SK-N-DZ (cell line): ENCODE measurements at places on chromosomes 16 and 17.

DNA sequence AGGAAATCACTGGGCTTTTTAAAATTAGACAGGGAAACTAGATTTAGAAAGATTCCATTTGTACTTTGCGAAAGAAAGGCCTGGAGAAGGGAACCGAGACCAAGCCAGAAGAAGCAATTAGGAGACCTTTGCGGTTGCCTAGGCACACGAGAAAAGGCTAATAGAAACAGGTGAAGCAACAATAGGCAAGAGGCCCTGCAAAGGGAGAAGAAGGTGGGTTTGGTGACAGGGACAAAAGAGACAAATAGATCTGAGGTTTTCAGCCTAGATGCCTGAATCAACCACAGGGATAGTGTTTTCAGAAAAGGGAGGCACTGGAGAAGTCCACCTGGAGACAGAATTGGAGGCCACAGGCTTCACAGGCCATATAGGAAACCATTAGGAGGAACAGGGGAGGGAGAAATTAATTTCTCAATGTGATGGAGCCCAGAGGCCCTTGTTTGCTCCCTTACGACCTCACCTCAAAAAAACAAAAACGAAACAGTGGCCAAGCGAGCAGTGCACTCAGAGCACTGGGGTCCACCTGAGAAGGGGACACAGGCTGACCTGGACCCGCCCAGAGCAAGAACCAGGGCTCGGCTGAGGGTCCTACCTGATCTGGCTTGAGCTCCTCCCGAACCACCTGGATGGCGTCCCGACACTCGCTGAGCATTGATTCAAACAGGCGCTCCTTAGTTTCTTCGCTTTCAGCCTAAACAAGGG is 22.3 kb downstream of the SRP68 start:
- DNase-seq: no peak

- no peak for DNase-seq
Measured at GRCh38 chr17:71959154-71959553, 161.7 kb upstream of the SOX9 start.

DNA sequence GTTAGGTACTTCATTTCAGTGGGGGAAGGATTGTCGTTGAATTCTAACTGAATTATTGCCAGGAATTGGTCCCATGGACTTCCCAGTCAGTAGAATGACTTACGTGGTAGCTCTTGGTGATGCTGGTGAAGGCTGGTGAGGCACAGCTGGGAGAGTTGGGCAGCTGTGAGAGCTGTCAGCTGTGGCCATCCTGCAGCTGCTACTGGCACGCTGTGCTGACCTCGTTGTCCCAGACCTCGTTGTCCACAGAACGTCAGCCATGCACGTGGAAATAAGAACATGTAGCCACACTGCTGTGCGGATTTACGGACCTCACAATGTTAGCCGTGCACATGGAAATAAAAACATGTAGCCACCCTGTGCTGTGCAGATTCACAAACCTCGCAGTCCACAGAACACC is 102.3 kb downstream of the NPIPB11 start:
- no peak for DNase-seq

DNA sequence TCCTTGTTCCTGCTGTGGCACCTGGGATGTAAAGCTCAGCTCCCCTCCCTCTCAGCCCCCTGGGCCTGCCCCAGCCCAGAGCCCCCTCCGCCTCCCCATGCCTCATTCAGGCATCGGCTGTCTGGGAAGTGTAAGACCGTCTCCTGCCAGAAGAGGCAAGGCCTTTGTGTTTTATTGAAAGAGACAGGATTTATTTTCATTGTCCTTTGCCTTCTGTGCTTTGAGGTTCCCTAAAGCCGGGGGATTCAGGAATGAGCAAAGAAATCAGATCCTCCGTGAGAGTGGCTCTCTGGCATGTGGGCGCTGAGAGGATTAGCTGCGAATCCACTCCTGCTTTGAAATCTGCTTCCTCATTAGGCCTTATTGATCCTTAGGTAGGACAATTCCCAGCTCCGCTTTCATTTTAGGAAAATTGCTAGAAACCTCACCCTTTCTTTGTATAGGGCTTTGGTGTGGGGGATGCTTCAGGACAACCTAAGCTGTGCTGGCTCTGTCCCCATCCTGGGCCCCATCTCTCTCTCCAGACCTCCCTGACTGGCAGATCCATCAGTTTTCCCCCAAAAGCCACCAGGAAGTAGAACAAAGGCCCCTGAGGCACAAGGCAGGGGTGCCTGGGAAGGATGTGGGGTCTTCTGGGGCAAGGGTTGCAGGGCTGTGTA is 211.5 kb upstream of the TNRC6C start:
- DNase-seq: no peak

GRCh38 chr16:70417661-70418060 is 21.2 kb downstream of the ST3GAL2 start:
- DNase-seq: no peak

DNA sequence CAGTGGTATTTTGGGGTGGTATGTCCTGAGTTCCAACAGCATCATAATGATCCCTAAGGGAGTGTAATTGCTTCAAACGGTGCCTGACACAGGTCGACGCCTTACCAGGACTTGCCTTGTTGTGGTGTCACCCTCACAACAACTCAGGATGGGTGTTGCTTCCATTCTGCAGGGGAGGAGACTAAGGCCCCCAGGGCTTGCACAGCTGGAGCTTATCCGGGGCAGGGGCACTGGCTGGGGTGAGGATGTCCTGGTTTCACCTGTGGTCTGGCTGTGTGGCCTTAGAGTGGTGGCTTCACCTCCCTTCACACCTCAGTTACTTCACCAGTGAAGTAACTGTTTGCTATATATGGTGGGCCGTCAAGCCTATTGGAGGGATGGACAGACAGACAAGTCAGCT is 23.3 kb downstream of the LLGL2 start:
- DNase-seq: no peak

DNA sequence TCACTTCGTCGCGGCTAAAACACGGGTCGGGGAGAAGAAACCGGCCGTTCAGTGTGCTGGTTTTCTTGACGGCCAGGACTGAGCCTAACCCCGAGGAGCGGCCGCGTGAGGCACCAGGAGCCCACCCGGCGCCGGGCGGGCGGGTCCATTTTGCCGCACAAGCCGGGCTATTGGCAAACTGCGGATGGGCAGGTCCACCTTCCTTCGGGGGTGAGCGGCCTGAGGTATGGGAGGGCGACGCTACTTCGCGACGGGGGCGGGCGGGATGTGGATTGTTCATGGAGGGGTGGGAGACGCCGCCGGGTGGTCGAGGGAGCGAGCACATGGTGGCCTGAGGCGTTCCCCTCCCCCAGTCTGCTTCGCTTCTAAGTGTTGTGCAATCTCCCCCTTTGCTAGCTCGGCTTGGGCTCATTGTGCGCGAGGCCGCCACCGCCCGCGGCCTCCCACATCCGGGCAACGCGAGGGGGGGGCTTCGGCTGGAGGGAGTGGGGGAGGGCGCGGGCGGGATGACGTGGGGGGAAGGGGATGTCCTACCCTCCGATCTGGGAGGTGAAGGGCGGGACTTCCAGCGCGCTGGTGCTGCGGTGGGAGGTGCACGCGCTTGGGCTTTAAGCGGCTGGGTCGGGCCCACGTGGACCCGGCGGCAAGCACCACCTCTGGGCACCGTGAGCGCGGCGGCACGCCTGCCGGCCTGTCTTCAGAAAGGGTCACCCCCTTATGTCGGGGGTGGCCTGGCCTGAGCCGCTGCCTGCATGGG is 5.9 kb upstream of the CD68 start:
- DNase-seq: peak; percentile 81

GRCh38 chr17:60326702-60327101 is 65.2 kb downstream of the USP32 start:
- no peak for DNase-seq

DNA sequence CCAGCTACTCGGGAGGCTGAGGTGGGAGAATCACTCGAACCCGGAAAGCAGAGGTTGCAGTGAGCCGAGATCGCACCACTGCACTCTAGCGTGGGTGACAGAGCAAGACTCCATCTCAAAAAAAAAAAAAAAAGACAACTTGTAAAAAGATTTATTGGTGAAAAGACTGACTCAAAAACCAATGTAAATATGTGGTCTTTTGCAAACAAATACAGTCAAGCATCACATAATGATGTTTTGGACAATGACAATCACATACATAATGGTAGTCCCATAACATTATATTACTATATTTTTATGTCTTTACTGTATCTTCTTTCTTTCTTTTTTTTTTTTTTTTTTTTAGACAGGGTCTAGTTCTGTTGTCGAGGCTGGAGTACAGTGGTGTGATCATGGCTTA is 8.3 kb downstream of the CRLF3 start:
- no peak for DNase-seq

GRCh38 chr17:57517632-57518456 is 227.3 kb downstream of the CCDC182 start:
- DNase-seq: no peak

DNA sequence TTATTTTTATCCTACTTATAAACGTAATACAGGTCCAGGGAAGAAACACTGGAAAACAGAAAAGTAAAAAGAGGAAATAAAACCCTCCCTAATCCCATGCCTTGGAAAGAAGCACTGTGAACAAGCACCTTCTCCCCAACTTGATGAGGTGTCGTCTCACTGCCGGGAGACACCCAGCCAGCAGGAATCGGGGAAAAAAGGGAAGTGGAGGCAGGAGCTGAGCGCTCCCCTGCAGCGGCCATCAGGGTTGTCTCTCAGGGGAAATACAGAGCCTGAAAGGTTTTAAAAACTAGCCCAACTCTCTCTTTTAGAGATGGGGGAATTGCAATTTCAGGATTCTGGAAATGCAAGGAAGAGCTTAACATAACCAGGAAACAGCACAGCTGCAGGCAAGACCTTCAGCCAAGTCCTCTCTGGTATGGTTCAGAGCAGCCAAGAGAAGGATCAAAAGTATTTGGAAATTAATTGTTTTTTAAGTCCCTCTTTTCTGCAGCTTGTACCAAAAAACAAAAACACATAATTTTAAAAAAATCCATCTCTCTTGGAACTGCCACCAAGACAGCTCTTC is 96.3 kb upstream of the RCVRN start:
- no peak for DNase-seq

DNA sequence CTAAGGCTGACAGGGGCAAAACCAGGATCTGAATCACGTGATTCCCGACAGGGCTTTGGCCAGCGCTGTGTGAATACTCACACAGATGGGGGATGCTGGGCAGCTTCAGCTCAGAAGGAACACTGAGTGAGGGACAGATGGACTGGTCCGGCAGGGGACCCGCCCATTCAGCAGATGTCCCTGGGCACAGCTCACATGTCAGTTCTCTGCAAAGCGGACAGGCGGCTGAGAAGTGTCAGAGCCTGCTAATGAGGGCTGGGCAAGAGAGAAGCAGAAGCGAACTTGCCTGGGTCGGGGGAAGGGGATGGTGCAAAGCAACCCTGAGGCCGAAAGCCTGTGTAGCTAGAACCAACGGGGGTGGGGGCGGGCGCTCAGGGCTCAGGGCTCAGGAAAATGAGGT is 11.9 kb upstream of the GLIS2 start:
- no peak for DNase-seq

DNA sequence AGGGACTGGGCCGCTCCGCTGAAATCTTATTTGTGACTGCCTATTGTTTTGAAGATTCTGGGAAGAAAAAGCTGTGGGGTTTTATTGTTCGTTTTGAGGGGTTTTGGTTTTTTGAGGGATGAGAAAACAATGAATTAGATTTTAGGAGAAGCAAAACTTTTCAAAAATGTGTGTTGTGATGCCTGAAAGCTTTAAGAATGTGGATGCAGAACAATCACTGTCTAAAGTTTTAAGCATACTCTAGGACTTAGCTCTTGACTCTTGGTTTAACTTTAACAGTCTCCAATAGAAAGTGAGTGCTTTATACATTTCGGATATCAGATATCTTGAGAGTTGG is 899 bp downstream of the CFAP52 start:
- DNase-seq: no peak

DNA sequence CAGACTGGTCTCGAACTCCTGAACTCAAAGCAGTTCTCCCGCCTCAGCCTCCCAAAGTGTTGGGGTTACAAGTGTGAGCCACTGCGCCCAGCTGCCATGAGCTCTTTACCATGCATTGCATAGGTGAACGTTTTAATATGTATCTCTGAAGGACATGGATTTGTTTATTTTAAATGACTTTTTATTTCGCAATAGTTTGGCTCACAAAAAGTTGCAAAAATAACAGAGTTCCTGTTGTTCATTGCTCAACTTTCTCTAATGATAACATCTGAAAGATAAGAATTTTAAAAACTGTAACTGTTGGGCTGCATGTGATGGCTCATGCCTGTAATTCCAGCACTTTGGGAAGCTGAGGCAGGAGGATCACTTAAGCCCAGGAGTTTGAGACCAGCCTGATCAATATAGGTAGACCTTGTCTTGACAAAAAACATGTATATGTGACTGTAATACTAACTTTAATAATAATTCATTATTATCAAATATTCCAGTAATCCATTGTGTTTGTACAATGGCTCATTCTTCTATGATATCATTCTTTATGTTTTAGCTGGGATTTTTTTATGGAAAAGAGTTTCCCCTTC is 80.1 kb downstream of the ABCC1 start:
- no peak for DNase-seq

DNA sequence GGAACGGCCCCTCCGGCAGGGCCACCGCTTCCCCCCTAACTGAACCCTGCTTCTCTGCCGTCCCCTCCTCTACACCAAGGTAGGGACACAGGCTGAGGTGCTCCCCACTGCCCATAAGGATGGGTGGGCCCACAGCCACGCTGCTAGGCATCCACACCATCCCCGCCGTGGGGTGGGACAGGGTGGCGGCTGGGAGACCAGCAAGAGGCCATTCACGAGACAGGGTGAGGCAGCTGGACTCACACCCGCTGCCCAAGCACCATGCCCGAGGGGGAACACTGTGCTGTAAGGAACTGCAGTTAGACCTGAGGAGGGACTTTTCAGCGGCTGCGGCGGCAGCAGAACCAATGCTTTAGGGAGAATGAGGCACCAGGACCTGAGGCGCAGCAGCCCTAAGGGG is 47.5 kb upstream of the RRN3 start:
- DNase-seq: no peak

DNA sequence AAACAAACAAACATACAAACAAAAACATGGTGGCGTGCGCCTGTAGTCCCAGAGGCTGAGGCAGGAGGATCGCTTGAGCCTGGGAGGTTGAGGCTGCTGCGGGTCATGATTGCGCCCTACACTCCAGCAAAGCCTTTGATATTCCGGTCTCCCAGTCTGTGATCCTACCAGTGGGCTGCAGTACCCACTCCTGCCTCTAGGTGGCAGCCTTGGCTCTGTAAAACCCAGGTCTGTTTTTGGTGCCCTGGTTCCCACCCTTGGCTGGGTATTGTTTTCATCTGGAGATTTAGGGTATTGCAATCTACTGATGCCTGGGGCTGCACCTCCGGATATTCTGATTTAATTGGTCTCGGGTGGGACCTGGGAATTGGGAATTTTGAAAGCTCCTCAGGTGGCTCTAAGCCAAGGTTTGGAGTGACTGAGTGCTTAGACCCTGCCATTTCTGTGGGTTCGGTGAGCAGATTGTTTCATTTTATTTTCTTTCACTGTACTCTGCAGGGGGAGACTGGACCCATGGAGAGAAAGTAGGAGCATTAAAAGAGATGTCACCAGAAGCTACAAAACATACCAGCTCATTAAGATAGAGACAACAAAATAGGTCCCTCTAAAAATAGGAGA is 40.5 kb downstream of the MYH3 start:
- DNase-seq: peak; percentile 82
